ENCODE measurements at places on chromosomes 11 and 22.

DNA sequence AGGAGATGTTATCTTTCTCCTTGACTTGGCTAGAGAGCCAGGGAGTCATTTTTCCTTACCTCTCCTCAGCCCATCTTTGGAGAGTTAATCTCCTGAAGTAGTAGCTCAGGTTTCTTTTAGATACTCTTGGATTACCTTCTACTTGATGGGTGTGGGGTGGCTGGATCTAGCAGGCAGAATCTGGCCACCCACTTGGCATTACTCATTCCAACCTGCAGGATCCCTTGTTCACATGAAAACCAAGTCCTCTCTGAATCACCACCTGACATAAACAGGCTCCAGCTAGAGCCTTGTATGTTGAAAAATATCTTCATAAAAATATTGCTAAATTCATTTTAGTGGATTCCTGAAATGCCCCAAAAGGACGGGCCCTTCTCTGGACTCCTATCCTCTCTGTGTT lies 250.6 kb upstream of the PLET1 start:
- no peak for DNase-seq

DNA sequence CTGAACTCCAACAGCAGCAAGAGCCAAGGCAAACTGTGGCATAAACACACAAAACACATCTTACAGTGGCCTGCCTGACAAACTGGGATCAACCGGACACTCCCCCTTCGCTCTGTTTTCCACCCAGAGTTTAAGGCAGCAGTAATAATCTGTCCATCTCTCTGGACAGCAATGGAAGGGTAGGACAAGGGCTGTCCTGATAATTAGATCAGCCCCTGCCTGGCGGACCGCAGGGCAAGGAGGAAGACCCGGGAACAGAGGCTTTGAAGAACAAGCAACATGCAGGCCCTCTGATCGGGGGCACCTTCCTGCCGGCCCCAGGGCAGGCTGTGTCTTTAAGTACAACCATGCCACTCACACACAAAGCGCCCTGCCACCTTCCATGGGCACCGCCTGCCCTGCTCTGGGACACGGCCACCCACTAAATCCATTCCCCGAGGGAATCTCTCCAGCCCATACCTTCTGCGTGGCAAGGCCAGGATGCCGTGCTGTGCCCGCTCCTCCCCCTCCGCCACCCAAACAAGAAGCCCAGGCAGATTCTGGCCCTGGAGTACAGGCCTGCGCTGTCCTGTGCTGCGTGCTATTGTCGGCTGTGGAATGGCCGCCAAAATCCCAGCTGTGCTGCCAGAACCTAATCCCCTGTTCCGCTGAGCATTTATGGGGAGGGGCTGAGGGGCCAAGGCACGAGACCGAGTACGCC lies 38.8 kb downstream of the NUMA1 start:
- DNase-seq = peak; percentile 44

DNA sequence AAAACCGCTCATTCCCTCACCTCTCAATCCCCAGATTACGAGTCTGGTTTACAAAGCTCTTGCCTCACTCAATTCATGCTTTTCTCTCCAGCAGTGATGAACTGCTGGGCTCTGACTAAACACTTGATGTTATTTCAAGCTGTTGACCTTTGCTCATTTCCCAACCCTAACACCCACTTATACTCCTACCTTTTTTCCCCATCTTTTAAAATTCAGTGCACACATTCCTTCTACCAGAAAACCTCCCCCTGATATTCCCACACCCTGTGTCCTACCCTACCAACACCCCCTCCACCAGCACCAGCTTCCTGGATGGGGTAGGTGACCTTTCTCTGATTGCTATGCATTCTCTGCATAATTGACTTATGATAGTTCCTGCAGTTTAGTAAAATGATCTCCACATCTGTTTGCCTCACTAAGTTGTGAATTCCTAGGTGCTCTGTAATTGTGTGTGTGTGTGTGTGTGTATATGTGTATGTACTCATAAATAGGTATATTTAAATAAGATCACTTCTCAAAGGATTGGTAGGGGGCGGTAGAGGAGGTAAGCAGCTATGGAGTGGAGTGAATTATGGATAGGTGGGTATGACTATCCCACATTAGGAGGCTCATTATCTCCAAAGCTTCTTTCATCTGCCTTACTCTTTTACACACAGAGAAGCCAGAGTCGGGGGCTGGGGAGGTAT lies 842 bp downstream of the HEPACAM start:
- DNase-seq = peak; percentile 49

- no peak for DNase-seq
These were observed 107.6 kb downstream of the MED15 start for GRCh38 chr22:20615021-20615420.

GRCh38 chr22:39725351-39726035 lies 154.9 kb downstream of the CACNA1I start:
- no peak for DNase-seq

DNA sequence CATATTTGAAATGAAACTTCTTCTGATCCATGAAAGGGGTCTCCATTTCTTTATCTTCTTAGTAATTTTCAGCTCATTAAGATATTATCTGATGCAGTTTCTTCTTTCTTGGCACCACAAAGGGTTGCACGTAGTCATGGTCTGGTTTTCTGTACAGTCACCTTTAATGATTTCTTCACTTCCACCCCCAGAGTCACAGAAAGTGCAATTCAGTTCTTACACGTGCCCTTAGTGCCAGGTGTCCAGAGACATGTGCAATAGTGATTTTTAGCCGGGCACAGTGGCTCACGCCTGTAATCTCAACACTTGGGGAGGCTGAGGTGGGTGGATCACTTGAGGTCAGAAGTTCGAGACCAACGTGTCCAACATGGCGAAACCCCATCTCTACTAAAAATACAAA lies 202.8 kb upstream of the MTNR1B start:
- no peak for DNase-seq

- DNase-seq = no peak
These were observed 105.6 kb upstream of the ALDH3B2 start for GRCh38 chr11:67780056-67780455.

- no peak for DNase-seq
These were observed 27.2 kb upstream of the TH start for GRCh38 chr11:2198621-2199365.

DNA sequence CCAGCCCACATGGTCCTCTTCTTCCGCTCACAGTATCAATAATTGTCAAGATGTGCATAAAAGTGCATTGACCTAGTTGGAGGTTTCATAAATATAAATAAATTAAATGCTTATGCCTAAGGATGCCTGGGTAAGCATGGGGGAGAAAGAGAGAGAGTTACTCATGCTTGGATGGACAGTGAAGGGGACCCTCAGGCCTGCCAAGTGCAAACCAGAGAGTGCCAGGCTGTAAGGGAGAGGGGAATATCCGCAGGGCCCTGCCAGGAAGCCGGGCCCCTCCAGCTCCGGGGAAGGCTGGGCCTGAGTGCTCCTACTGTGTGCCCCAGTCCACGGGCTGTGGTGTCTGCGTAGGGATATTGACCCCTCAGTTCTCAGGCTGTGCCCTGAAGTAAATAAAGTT lies 214.6 kb downstream of the DSCAML1 start:
- DNase-seq = no peak

DNA sequence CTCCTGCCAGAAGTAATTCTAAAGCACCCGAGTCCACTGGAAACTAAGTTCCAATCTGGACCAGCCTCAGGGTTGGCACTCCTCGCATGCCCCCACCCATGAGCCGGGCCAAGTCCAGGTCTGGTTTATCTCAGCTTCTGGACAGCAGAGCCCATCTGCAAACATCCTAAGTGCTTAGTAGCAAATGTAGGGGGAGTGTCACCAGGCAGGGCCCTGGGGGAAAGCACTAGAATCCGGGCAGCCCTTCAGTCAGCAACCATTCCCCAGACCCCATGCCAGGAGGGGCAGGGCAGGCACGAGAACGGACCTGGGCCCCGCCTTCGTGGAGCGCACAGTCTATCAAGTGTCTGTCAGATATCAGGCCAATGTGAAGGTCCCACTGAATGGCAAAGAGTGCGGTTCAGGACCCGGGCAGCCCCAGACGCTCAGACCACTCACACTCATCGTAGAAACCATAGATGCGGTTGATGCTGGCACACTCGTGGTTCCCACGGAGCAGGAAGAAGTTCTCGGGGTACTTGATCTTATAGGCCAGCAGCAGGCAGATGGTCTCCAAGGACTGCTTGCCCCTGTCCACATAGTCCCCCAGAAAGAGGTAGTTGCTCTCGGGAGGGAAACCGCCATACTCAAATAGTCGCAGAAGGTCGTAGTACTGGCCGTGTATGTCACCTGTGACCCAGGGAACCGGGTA lies 1.3 kb downstream of the PPP1CA start:
- no peak for DNase-seq

All from fibroblast of skin of left quadriceps (primary cell).